ENCODE measurements at places on chromosomes 3 and 15. TPM values are rescaled to one million over a fixed set of nuclear protein-coding genes. Genes with fewer than 3 reads are reported as not detected.

The ALAS1 gene
- polyA plus RNA-seq = 30.9 TPM

The GOLGA6L9 gene
- polyA plus RNA-seq = 1.4 TPM

The TM6SF1 gene
- 43.7 TPM for polyA plus RNA-seq

The SNAPC5 gene
- 43.5 TPM for polyA plus RNA-seq

The SH2D7 gene
- polyA plus RNA-seq = 0.36 TPM

The DGKG gene
- 0.89 TPM for polyA plus RNA-seq

The TMCO5A gene
- polyA plus RNA-seq = not detected

The ACSBG1 gene
- polyA plus RNA-seq = 0.59 TPM

The ZDHHC19 gene
- polyA plus RNA-seq = 0.24 TPM

The GATM gene
- polyA plus RNA-seq = 170 TPM

The PRRT3 gene
- polyA plus RNA-seq = 2.1 TPM

The KCNMB3 gene
- polyA plus RNA-seq = 2.7 TPM

The ARID3B gene
- polyA plus RNA-seq = 6.1 TPM

The NR2E3 gene
- 2.3 TPM for polyA plus RNA-seq

DNA sequence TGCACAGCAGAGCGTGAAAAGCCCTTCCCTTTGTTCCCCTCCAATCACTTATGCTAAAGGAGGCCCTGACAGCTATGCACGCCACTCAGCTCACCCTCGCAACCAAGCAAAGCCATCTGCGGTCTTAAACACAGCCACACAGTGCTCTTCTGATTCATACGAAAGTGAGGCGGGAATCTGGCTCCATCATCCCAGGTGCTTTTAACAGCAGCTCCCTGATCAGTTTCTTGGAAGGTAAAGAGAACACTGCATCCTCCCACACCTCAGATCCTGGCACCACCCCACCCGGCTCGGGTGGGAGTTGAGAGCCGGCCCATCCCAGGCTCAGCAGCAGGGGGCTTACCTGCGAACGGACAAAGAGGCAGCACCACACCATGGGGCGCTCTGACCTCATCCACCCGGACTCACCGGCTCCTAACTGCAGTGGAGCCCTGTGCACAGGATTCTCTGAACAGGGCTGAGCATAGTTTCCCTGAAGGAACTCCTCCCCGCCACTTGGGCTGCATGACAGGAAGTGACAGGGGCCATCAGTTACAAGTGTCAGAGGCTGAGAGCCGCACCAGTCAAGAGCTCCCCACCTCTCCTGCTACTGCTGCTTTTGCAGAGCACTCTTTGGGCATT lies 114.3 kb upstream of the ARHGEF3 start:
- no peak for DNase-seq

- DNase-seq = no peak
These were observed 40.8 kb downstream of the HMG20A start for GRCh38 chr15:77461486-77461885.

DNA sequence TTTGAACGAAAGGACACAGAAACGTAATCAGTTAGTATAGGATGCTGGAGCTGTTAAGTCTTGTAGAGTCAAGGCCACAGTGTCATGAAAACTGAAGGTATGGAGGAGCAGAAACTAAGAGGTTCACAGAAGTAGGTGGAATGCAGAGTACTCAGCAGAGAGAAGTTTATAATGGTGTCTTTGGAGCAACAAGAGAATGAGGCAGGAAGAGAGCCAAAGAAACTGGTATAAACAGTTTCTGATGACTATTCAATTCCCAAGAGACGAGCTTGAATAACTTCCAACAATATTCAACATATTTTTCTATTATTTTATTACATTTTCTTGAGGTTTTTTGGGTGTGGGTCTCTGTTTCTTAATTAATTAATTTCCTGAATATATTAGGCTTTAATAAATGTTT lies 29.6 kb downstream of the GALK2 start:
- peak; percentile 18 for DNase-seq

GRCh38 chr15:78507831-78508160 lies 419 bp downstream of the HYKK start:
- DNase-seq = no peak

- no peak for DNase-seq
These were observed 650.8 kb upstream of the SGO1 start for GRCh38 chr3:20836801-20837200.

DNA sequence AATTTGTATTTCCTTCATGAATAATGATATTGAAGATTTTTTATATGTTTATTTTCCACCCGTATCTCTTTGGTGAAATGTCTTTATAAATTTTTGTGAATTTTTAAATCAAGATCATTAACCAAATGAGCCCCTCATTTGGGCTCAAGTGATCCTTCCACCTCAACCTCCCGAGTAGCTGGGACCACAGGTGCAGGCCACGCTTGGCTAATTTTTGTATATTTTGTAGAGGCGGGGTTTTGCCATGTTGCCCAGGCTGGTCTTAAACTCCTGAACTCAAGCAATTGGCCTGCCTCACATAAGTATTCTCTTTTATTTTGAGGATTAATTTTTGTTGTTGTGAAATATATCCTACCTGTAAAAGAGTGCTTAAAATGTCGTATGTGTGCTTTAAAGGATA lies 4.9 kb downstream of the BBS4 start:
- no peak for DNase-seq

GRCh38 chr15:100794008-100794407 lies 85.6 kb upstream of the ALDH1A3 start:
- no peak for DNase-seq

DNA sequence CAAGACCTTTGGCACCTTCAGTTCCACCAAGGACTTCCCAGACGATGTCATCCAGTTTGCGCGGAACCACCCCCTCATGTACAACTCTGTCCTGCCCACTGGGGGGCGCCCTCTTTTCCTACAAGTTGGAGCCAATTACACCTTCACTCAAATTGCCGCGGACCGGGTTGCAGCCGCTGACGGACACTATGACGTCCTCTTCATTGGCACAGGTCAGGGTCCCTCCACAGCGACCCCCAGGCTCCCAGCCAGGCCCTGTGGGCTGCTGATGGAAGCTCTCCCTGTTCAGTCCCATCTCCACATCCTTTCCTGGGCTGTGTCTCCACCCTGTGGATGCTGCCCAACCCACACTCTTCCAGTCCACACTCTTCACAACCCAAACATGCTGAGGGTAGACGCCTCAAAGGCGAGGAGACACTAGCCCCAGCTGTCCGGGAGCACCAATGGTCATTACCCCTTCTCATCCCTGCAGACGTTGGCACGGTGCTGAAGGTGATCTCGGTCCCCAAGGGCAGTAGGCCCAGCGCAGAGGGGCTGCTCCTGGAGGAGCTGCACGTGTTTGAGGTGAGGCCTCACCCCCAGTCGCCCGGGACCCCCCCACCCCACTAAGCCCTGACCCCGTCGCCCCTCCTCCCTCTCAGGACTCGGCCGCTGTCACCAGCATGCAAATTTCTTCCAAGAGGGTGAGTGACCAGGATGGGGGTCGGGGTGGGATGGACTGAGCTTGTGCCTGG lies 4.3 kb upstream of the LSMEM2 start:
- no peak for DNase-seq

GRCh38 chr3:126522363-126522788 lies 1.6 kb upstream of the CHST13 start:
- DNase-seq = peak; percentile 65

DNA sequence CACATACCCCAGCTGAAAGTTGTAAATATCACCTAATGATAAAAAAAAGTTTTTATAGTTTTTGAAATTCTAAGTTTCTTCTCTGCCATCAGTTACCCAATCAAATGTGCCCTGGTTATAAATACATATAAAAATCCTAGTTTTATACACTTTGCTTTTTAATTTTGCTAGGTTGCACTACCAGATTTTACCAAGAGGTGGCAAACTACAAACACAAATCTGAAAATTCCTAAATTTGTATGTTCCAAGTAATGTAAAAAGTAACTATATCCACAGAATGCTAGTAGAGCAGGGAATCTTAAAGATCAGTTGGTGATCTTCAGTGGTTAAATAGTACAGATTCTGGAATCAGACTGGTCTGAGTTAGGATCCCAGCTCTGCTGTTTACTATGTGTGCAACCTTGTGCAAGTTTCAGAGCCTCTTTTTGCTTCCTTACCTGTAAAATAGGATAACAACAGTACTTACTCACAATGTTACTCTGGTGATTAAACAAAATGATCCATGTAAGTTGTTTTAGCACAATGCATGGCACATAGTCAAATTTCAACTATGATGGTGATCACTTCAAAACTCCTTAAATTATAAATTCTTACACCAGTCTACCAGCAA lies 11.0 kb downstream of the TRPM7 start:
- DNase-seq = peak; percentile 59

GRCh38 chr3:121752261-121752660 lies 2.7 kb upstream of the GOLGB1 start:
- DNase-seq = no peak

- peak; percentile 13 for DNase-seq
These were observed 92.7 kb downstream of the LRRC28 start for GRCh38 chr15:99343881-99344551.

DNA sequence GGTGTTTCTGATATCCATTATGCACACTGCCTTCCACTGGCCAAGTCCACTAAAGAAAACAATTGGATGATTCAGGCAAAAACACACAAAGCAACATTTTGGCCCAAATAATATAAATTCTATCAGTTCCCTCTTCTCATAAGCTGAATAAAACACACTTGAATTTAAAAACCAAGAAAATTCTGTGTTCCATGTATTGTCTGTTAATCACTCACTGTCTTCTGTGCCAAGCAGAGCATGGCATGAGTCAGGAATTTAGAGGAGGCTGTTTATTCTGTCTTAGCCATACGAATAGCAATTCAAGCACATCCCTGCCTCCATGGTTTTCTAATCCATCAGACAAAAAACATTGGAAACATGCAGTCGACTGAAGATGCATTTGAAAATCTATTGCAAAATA lies 215.6 kb upstream of the UMPS start:
- DNase-seq = no peak

DNA sequence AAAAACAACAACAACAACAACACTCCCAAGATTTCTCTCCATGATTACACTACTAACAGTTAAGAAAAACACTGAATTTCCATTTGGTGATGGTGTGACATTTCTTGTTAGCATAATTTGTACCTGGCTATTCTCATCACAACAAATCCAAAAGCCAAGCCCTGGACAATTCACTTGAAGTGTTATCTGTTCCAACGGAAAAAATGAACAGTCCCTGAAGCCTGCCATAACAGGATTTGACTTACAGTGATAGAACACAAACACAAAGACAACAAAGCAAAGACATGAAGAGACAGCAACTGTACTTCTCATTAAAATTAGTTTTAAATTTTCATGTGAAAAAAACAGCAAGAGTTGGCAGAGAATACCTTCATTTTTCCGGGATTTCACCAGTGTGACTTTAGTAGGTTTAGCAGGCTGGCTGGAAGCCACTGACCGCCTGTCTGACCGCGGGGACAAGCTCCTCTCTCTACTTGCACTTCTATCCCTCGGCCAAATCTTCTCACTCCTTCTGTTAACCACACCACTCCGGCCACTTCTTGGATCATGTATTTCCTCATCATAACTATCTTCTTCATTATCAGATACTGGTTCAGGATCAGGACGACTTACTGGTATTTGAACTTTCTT lies 56.3 kb downstream of the TJP1 start:
- DNase-seq = peak; percentile 18

GRCh38 chr3:134029734-134030378 lies at the start of gene SLCO2A1:
Gene SLCO2A1, minus strand, starts transcription at chr3:134029925. Its CDS starts 123 bp downstream, at chr3:134029802.
- peak; percentile 66 for DNase-seq

DNA sequence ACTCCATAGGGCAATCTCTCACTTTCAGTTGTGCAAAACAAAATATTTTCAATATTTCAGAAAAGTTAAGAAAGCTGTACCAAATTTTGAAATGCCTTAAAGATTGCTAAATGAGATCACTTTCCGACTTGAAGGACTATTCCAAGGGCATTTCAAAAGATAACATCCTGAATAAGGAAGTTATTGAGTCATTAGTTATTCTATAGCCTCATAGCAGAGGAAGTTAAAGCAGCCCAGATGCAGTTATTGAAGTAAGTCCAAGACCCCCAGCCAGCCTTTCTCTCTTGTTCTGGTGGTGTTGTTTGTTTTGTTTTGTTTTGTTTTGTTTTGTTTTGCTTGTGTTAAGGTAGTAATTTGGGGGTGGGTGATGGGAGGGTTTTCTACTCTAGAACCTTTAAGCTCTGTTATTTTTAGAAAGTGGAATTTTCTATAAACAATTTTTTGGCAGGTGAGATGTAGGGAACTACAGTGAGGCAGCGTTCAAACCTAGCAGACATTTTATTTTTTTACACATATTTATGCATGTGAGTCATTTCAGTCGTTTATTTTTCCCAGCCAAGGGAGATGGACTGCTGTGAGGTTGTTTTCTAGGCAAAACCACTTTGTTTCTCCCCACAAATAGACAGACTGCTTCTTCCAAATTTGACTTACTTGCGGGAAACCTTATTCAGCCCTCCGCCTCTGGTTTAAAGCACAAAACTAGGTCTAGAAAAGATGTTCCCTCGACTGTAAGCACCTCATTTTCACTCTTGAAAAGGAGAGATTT lies 216.3 kb upstream of the ARPP21 start:
- peak; percentile 36 for DNase-seq

DNA sequence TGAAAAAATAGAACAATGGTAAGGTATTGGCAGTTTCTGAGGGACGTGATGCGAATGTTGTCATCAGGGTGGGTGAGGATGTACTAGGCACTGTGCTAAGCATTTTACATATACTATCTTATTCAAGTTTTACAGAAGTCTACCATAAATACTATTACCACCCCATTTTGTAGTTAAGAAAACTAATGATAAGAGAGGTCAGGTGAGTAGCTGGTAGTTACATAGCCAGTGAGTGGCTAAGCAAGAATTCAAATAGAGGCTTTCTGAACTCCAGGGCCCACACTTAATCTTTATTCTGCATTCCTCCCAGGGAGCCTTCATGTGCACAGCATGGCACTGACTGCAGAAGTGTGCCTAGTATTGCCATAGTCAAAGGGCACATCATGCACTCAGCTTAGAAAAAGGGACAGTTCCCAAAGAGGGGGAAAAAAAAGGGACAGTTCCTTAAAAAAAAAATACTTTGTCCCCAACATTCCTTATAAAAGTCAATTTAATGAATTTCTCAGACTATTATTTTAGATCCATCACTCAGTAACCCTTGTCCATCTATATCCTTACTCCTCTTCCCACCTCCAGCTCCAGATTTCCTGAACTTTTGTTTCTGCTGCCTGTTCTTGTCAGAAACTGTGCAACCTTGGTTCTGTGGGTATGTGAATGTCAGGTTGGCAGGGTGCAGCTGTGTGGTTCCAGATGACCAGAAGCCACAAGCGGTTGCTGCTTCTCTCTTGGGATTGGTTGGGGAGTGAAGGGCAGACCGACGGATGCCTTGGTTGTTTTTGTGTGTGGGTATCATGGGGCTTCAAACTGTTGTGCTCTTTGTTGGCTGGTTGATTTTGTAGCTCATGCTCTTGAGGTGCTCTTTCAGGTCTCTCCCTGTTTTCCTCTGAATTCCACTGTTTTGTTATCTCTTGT lies 8.3 kb downstream of the MAPKBP1 start:
- DNase-seq = no peak

DNA sequence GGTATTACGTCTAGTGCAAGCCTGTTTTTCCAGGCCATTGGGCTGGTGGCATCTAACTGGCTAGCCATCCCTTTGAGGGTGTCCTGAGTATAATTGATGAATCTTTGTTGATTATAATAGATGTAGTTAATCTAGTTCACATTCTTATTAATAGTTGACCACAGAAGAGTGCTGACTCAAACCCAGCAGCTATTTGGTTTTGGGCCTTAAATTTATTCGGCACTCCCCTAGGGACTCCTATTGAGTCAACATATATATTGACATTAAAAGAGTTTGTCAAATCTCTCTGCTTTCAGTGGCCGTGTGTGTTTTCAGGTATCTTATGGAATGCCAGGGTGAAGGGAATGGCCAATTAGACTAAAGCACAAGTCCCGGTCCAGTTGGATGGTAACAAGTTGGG lies 19.7 kb downstream of the ARL8B start:
- DNase-seq = no peak
